Stimulated activated memory B cell treated with anti-CD40 and anti-IgM and Interleukin-4, amounts not matched to agents 10 μg/mL and 1 μg/mL and 100 μg/mL, for 72 hours (primary cell): ENCODE measurements at places on chromosomes 6 and 20.

DNA sequence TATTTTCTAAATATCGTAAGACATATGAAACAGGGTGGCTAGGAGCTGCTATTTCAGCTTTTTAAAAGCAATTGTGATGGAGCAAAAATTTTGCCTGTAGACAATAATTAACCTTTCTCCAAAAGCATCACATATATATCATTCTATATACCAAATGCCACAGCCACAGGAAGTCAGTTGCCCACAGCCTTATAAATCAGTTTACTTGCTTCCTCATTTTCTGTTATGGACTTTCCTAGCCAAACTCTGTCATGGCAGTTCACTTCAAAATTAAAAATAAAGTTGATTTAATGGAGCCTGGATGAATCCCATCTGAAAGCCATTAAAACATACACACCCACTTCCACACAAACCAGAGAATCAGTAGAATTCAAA is 93.4 kb upstream of the NHSL1 start:
- peak; percentile 87 for ATAC-seq

GRCh38 chr6:166798652-166799051 is 157.7 kb downstream of the RNASET2 start:
- ATAC-seq: no peak

- no peak for ATAC-seq
Observed at GRCh38 chr20:12057778-12058177, 140.1 kb downstream of the BTBD3 start.

GRCh38 chr6:103183831-103184411 is 1675.8 kb downstream of the HACE1 start:
- ATAC-seq: peak; percentile 24

GRCh38 chr20:1764136-1765033 is 106.8 kb upstream of the SIRPG start:
- ATAC-seq: peak; percentile 88

- no peak for ATAC-seq
Observed at GRCh38 chr6:162690158-162690557, 37.4 kb downstream of the PRKN start.

GRCh38 chr6:49847673-49848072 is 18.7 kb downstream of the CRISP1 start:
- ATAC-seq: no peak

DNA sequence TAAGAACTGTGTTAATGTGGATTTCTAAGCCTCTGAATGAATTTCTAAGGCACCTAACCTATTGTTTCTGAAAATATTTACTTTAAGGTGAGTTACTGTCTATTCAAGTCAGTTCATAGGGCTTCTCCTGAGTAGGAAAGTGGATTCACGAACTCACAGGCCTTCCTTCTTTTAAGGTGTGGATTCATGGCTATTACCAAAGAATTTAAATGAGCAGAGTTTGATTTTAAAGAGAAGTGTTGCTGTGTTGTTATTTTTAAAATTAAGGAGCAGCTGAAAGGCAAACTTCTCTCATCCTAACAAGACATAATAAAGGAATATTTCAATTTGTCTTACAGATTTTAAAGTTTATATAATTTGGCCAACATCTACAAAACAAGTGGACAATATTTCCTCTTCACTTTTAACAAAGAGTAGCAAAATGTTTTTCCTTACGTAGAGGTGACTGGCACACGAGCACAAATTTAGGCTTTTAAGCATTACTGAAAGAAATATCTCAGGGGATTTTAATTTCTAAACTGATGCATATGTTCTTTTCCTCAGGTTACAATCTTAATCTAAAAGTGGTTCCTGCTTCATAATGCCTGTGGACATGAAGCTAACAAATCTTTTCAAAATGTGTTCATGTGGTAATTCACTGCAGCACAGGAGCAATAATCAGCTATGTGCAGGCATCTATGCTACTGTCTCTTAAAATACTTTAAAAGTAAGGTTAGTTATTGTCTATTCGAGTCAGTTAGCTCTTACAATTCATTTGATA is 602 bp upstream of the TSPYL4 start:
- ATAC-seq: peak; percentile 21

GRCh38 chr6:16413399-16413798 is 175.0 kb downstream of the GMPR start:
- ATAC-seq: peak; percentile 74

- ATAC-seq: peak; percentile 48
Observed at GRCh38 chr20:53622247-53623133, 28.9 kb upstream of the ZNF217 start.

DNA sequence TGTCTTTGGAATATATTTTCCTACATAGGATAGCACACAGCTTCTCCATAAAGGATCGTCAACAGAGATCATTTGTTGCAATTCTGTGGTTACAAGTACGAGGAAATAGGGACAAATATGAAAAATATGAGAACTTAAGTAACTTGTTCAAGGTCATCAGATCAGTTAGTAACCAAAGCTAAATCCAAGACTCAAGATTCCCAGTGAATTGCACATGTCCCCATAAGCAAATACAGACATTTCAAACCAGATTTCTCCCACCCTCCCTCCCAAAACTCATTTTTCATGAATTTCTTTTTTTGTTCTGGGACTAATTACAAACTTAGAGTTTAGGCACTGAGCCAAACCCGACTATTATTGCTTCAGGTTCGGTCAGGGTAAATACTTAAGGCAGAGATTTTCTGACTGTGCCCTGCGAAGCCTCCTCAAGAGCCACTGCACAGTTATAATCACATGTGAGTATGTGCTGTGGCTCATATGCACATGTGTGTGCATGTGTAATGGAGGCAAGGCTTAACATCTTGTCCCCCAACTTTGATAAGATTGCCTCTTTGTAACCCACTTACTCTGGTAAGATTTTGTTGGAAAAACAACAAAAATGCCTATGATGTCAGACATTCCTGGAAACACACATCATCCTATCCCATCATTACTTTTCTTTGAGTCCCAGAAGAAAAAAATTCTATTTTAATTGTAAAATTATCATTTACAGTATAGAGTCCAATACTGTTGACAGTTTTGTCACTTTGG is 216.2 kb downstream of the CD83 start:
- ATAC-seq: no peak

DNA sequence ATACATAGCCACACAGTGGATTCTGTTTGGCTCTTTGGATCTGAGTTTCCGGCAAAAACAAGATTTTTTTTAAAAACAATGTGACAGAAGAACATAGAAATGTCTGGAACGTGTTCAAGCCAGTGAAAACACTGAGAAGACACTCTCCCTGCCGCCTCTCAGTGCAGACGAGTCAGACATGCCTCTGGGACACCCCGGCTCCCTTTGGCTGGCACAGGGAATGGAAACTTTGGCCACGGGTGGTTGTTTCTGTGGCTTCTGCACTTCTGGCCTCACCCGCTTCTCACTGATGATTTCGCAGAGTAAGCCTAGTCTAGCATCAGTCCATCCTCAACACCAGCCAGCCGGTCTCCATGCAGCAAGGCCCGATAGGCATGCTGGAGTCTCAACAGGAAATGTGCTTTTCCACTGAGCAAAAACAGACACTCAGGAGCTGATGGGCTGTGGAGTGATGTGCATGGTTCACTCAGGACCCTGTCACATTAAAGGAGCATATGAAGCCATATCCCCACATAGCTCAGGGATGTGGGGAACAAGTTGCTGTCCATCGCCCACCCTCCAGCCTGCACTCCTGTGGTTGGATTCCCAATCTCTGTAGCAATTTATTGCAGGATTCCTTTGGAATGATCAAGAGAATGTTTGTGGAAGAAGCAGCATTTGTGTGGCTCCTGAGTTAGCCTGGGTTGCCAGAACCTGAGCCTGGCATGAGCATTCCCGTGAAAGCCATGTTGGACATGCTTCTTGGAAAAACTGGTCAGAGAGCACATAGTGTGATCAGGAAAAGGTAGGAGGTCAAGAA is 262.0 kb upstream of the RIN2 start:
- ATAC-seq: no peak

GRCh38 chr20:62064770-62065673 is 659 bp downstream of the TAF4 start:
- peak; percentile 40 for ATAC-seq
